ENCODE measurements at places on chromosomes 1 and 21. TPM values are rescaled to one million over a fixed set of nuclear protein-coding genes. Genes with fewer than 3 reads are reported as not detected.

Gene S100B
- total RNA-seq, result not detected

Gene WNT3A
- not detected for total RNA-seq

Gene CRNN
- total RNA-seq, result not detected

Gene SLFNL1
- total RNA-seq, result under 0.01 TPM

Gene VWA5B1
- total RNA-seq, result not detected

Gene FAM72C
- 0.64 TPM for total RNA-seq
